ENCODE measurements at places on chromosomes 11 and 22.
A peak's percentile ranks its signal among the peaks of the same experiment; 100 is the strongest.

DNA sequence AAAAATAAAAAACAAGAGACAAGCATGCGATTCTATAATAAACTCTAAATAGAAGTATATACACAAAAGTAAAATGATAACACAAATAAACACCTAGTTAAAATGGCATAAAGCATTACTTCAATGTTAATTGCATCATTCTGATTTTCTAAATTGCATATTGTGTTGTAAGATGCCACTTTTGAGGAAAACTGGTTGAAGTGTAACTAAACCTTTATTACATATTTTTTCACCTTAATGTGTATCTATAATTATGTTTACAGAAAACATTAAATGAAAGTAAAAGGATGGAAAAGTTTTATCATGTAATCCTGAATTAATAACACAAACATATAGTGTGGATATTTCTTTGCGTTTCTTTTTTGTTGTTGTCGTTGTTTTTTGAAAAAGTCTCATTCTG lies 45.4 kb upstream of the TOP3B start:
- DNase-seq, result no peak

DNA sequence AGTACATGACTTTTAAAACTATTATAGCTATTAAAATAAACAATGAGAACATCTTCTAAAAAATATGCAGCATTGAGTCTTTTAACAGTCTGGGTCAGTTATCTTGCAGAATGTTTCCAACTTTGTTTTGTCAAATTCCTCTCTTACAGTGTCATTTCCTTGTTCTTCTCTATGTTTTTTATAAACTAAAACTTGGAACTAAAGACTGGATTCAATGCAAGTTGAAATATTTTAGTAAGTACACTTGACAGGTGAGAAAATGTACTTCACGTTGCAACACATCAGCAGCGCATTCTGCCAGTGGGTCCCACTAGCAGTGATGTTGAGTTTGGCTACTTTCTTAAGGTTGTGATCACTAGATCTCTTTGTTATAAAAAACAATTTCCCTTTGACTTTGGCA lies 1407.6 kb upstream of the RAG2 start:
- no peak for DNase-seq

DNA sequence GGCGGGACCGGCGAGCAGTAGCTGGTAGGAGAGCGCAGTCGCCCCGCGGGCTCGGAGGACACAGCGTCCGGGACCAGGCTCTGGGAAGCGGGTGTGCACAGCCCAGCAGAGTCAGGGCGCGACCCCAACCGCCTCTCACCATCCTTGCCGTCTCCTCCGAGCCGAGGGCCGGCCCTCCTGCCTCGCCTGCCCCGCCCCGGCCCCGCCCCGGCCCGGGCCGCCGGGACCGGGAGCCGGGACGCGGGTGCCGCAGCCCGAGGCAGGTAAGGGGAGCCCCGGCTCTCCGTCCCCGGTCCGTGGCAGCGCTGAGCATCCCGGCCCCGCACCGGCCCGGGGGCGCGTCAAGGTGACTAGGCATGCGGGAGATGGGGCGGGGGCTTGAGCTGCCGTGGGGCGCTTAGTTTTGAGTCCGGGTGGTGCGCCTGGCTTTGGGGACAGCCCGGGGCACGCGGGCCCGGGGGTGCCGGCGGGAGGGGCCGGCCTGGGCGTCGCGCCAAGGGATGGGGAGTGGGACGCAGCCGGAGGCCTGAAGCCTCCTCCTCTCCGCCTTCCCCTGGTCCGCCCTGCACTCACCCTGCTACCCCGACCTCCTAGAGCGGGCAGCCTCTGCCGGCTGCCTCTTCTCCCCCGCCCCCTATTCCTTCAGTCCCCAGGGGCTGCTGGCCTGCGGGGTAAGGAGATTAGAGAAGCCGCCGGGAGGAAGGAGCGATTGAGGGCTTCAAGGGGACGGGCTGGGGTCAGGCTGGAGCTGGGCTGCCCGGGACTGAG lies at the start of gene ABCG4:
TSS of gene ABCG4 (plus strand) at position 35 of the 768 bp plus-strand sequence. CDS start 914 bp downstream, outside the sequence.
- no peak for DNase-seq

GRCh38 chr11:33211580-33211979 lies 45.6 kb upstream of the HIPK3 start:
- DNase-seq, result no peak

DNA sequence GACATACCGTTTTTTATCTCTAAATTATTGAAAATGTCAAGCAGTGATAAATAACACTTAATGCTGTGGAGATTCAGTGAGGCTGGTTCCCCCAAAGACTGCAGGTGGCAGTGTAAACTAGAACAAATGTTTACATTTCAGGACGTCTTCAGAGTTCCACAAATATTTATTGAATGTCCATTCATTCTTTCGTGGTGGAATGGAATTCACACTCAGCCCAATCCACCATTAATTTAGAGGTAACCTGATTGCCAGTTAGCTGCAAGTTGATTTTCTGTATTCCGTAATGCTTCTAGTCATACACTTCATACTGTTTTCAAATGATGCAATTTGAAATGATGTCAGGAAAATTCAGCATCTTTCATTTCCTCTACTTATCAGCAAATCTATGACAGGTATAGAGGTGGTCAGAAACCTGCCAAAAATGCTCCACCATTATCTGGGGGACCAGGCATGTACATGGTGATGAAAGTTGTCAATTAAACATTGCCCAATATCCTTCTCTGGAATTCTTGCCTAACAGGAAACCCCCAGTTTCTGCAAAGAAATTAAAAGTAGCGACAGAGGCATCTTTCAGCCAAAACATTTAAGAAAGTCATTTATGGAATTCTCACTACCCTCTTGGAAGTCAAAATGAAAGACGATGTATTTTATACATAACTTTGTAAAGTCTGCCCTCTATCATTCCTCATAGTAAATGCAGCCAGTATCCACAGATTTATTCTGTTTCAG lies 94.3 kb upstream of the BMAL1 start:
- DNase-seq, result no peak

DNA sequence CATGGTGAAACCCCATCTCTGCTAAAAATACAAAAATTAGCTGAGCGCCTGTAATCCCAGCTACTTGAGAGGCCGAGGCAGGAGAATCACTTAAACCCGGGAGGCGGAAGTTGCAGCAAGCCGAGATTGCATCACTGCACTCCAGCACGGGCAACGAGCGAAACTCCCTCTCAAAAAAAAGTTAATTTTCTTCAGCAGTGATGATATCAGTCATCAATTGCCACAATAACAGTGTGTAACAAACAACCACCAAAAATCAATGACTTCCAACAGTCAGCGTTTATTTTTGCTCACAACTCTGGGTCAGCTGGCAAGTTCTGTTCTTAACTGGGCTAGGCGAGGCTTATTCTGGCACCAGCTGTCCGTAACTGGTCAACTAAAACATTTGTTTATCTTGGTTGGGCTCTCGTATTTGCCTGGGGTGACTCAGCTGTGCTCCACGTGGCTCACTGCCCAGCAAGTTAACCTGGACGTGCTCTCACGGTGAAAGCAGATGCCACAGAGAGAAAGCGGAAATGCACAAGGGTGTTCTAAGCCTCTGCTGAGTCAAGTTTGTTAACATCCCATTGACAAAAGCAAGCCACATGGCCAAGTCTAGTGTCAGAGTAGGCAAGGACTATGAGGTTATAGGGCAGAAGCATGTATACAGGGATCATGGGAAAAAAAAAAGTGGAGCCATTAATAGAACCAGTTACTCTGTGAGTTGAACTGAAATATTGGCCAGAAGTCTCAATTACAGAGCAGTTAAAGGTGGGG lies 52.1 kb downstream of the LHFPL7 start:
- DNase-seq, result no peak

- peak; percentile 52 for DNase-seq
Observed at GRCh38 chr11:18721561-18722292, 4.3 kb downstream of the IGSF22 start.

GRCh38 chr11:21501245-21501644 lies 691.6 kb upstream of the ANO5 start:
- no peak for DNase-seq

- DNase-seq, result peak; percentile 24
Observed at GRCh38 chr11:6650980-6651379, 4.6 kb downstream of the DCHS1 start.

GRCh38 chr22:25940479-25940878 lies 198.5 kb downstream of the MYO18B start:
- no peak for DNase-seq

- DNase-seq, result peak; percentile 19
Observed at GRCh38 chr22:22928666-22929380, 41.2 kb downstream of the IGLL5 start.

DNA sequence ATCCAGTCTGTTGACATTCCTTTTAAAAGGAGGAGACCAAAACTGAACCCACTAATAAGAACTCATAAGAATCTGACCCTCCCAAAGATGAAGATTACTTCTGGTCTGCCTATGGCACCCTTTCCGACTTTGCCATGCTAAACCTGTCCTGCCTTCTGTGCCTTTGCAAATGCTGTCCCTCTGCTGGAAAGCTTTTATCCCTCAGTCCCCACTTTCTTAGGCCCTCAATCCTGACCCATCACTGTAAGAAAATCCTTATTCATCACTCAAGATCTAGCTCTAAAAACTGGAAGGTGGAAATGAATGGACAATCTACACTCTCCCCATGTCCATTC lies 10.4 kb downstream of the MPZL3 start:
- DNase-seq, result no peak

GRCh38 chr11:46942172-46942571 lies 5.6 kb downstream of the CSTPP1 start:
- DNase-seq, result no peak

GRCh38 chr22:30239488-30240405 lies 6.8 kb downstream of the LIF start:
- no peak for DNase-seq

DNA sequence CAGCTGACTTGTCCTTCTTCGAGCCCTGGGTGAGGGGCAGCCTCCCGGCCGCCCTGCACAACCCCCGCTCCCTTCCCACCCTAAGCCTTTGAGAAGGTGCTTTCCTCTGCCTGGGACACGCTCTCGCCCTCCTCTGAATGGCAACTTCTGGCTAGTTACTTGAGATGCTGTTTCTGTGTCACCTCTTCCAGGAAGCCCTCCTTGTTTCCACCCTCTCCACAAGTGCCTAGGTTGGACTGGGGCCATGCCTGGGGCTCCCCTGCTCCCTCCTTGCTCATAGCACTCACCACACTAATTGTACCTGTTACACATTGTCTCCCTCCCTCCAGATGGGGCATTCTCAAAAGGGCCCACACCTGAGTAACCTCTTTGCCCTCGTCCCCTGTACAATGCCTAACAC lies 72.2 kb downstream of the SCUBE1 start:
- no peak for DNase-seq

GRCh38 chr11:122863704-122864326 lies 18.7 kb upstream of the JHY start:
- DNase-seq, result no peak

DNA sequence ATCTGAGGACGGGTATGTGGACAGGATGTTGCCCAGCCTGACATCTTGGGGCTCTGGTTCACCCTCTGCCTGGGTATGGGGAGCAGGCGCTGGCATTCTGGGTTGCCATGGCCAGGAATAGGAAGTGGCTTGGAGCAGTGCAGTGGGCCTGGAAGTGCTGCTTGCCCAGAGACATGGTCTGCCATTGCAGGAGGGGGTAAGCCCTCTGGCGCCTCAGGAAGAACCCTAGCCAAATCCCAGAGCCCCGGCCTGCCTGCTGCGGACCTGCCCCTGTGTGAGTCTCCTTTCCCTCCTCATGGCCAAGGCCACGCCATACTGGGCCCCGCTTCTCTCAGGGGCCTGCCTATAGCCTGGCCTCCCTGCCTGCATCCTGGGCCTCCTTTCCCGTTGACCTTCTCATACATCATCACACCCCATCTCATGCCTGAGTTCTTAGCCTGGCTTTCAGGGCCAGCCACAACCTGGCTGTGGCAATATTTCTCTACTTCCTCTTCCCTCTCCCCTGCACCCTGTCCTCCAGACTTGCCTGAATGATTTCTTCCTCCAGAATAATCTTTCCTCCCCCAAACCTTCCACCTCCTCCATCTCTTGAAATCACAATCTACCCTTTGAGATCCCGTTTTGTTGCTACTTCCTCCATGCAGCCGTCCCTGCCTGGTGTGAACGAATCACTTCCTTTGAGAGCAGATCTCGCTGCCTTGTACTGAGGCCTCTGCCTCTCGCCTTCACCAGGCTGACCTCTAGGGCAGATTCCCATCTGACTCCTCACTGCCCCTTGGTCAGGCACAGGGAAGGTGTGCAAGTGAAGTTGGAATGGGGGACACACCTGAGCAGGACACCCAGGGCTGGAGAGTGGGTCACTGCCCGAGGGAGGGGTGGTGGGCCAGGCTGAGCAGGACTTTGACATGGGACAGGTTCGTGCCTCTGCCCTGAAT lies 5.2 kb downstream of the CAPN5 start:
- no peak for DNase-seq

DNA sequence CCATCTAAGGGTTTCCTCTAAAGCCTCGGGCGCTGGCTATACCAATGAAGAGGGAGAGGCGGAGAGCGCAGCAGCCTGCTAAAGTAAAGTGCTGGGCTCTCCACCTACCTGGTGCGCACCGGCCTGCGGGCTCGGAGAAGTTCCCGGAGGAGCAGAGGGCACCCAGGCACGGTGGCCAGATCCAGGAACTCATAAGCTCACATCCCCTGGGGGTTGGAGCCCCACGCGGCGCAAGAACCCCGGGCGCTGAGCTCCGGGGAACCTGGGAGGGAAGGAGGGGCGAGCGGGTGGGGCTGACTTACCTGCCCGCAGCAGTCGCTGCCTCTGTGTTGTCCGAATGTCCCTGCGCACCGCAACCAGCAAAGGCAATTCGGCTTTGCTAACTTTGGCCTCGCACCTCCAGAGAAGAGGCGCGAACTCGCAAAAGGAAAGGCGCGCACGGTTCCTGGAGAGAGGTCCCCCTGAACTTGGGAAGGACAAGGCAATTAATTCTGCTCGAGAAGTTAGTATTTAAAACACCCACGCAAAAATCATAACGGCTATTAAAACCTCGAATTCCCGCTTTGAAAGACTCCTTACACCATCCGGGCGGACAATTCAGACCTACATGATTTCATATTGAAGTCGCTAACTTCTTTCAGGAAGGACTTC lies 127.6 kb upstream of the C11orf58 start:
- no peak for DNase-seq

- DNase-seq, result peak; percentile 52
Observed at GRCh38 chr22:46791201-46791731, 28.8 kb downstream of the TBC1D22A start.

- DNase-seq, result no peak
Observed at GRCh38 chr11:61787928-61788491, 4.4 kb downstream of the TMEM258 start.

GRCh38 chr11:61023086-61023965 lies 51.8 kb downstream of the CD6 start:
- peak; percentile 55 for DNase-seq

DNA sequence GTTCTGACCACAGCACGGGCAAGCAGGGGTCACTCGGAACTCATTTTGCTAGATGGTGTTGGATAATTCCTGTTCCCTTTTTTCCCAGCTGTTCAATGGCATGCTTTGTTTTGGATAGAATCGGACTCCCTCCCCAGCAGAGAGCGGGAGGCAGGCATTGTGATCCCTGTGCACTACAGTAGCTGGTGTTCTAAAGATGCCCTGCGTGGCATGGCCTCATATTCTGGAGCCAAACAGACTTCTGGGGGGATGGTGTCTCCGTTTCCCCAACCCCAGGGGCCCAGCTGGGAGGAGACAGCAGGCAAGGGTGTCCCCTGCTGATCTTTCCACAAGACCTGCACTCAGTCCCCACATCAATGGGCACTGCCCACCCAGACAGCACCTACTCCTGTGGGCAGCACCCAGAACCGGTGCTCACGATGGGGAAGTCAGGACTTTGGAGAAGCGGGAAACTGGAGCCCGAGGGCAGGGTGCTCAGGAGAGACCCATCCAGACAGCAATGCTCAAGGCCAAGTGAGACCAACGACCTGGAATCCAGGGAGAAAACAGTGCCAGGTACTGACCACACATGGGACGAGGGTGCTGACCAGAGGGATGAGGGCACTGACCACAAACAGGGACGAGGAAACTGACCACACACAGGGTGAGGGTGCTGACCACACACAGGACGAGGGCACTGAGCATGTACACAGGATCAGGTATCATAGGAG lies 934.9 kb downstream of the BRD1 start:
- DNase-seq, result no peak
